Iris pigment epithelial cell (primary cell): ENCODE measurements at places on chromosomes 12 and 14.

GRCh38 chr12:109714913-109715244 is 1.3 kb downstream of the FAM222A start:
- no peak for DNase-seq

GRCh38 chr12:98736352-98737321 is 91.5 kb downstream of the APAF1 start:
- peak; percentile 36 for DNase-seq

DNA sequence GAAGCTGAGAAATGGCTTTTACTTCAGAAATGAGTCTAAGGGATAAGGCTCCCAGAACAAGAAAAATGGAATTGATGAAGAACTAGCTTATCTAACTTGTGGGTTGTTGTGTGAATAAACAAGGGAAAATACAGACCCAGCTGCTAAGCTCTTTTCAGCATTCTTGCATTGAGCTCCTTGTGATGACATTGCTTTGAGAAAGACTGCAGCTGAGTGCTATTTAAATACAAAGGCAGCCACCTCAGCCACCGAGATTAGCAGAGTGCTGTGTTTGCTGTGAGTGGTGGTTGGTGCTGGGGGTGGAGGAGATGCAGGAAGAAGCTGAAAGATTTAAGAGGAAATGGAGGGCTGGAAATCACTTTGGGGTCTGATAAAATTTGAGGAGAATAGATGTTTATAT is 396.0 kb upstream of the PRICKLE1 start:
- DNase-seq = peak; percentile 24

DNA sequence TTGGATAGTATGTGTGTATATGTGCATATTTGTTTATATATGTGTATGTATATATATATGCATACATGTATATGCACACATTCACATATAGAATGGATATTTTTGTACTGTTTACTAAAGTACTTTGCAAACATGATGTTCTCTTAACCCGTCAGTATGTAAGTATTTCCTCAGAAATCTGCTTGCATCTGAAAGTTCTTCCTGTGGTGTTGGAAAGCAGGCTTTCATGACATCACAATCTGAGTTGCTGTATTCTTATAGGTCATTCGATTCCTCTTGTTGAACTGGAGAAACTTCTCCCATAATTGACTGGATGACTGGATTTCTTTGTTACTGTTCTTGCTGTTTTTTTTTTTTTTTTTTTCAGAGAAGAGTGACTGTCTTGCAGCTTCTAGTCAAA is 29.1 kb downstream of the GABARAPL1 start:
- DNase-seq = peak; percentile 72

DNA sequence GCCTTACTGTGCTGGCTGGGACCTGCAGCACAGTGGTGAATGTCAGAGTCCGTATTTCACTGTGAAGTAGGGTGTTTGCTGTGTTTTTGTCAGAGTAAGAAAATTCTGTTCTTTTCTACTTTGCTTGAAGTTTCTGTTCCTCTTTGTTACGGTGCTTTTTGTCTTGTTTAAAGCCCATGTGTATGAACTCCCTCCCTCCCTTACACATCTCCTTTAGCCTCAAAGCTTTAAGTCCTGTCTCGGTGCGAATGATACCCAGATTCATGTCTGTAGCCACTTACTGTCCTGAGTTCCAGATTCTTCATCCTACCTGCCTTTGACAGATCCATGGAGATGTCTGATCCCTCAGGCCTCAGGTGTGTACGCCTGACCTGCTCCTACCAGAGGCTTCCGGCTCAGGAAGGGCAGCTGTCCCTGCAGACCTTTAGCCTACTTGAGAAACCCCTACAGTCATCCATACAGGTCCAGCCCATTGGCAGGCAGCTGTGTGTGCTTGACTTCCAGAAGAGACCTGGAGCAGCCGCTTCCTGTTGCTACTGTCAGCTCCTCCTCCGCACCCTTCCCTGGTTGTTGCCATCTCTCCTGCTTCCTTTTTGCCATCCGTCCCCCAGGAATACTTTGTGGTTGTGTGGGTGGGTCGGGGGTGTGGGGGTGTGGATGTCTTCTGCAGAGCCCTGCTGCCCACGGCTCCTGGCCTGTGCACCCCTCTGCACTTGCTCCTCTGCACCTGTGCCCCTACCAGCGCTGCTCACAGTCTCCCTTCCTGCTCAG is 72.9 kb downstream of the DDX51 start:
- DNase-seq = no peak

DNA sequence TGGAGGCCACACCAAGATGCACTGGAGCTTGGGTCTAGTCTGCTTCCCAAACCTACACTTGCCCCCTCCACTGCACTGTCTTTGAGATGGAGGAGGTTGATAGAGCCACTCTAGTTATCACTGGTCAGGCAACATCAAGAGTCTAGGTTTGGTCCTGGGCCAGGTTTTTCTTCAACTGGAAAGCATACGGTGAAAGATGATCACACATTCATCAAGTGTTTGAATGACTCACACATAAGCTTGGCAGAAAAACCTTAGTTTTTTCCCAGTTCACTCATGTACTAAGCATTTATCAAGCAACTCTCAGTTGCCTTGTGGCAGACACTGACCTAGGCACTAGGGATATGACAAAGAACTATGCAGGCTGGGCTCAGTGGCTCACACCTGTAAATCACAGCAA is 84.5 kb downstream of the PLEKHG3 start:
- peak; percentile 96 for DNase-seq

DNA sequence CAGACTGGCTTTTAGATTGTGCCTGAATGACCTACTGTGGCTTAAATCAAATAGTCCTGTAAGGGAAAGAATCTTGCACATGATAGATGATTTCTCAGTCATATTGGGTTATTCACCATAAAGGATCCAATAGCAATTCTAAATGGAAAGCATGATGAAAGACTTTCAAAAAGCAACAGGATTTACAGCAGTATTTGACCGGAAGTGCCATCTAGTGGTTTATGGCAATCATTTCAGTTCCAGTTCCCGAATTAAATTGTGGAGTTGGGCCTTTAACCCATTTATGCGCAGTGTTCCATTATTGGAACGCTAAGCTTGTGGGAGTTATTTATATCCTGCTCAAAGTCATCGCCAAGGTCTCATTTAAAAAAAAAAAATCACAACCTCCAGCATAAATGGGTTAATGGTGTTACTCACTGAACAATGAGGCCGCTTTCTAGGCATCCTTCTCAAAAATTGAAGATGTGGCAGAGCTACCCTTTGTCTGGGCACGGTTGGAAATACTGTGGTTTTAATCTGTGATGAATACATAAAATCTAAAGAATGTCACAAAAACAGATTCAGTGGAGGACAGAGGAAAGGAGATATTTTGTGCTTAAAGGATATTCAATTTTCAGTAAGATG is 60.8 kb upstream of the REP15 start:
- DNase-seq = peak; percentile 67

- peak; percentile 53 for DNase-seq
Measured at GRCh38 chr14:86646696-86647690, 1117.0 kb downstream of the FLRT2 start.
